ENCODE measurements at places on chromosomes 13 and 19.

- no peak for DNase-seq
Observed at GRCh38 chr13:76968041-76968440, 19.7 kb downstream of the ACOD1 start.

GRCh38 chr19:21751384-21751783, 16.0 kb downstream of the ZNF100 start:
- no peak for DNase-seq

DNA sequence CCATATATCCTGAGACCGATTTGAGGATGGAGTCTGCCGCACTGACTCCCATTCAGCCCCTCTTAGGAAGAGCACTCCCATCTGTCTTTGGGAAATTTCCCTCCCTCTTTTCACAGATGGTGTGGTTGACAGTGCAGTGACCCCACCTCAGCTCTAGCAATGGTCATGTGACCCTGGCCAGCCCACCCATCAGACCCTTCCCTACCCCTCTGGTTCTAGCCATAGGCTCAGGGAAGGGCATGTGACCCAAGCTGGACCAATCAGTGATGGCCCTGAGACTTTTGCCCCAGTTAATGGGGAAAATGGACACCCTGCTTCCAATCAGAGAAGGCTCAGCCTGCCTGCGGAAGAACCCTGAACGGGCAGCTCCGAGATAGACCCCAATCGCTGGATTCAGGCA, 26.3 kb downstream of the IL12RB1 start:
- DNase-seq, result no peak

GRCh38 chr13:112890316-112891145, 78.5 kb upstream of the MCF2L start:
- DNase-seq, result no peak

DNA sequence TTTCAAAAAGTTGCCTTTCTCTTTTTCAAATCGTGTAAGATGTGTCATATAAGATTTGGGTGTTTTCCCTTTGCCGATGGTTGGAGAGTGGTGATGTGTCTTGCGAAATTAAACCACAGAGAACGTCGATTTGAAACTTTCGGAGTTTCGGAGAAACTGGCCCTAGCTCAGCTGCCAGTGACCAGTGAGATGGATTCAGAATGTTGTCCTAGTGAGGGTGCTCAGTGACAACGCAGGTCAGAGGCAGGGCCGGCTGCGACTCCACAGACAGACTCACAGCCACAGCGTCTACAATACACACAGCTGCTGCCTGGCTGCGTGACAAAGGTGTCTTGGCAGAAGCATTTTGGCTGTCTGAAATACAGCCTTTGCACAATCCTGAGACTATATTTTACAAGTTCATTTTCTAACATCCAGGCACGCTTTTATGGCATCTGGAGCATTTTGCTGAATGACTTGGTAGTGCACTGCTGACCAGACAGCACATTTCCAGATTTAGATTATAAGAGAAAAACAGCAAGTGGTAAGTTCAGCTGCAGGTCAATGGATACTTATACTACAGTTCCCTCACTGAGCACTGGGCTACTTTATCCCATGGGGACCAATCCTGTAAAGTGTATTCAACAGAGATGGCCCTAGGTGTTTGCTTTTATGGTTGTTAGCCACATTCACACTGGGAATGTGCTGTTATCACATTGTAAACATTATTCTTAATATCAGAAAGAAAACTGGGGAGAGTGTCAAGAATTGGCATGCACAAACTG, 207.5 kb downstream of the KCNRG start:
- DNase-seq, result no peak

GRCh38 chr13:75757336-75757735, 121.2 kb downstream of the LMO7 start:
- DNase-seq, result no peak

- no peak for DNase-seq
Observed at GRCh38 chr19:23305555-23305954, 55.4 kb upstream of the ZNF724 start.

DNA sequence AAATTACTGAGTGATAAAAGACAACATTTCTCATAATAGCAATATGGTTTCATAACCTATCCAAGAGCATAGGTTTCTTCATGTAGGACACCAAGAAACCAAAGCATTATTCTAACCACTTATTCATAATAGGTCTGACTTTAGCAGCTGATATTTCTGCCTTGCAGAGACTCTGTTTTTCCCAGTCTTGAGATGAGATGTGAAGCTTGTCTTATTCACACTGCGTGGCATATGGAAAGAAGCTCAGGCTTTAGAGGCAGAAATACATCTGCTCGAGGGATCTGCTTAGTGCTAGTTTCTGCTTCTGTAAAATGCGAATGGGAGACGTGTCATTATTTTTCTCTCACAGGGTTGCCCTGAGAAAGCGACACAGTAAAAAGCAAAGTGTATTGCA, 232.0 kb upstream of the SPRY2 start:
- DNase-seq, result no peak

- DNase-seq, result no peak
Observed at GRCh38 chr13:22748866-22749577, 431.8 kb upstream of the SGCG start.

DNA sequence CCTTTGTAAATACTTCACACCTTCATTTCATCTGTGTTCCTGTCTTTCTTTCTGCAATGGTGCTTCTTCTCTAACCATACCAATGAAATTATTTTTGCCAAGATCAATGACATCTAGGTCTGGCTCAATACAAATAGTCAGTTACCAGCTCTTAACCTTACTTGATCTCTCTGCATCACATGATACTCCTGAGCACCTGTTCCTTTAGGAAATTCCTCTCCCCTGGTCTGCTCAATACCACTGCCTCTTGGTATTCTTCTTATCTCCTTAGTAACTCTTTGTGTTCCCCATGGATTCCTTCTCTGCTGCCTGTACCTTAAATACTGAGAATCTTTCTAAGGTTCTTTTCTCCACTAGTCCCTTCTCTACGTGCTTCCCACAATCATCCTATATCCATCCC, 25.9 kb downstream of the SOHLH2 start:
- DNase-seq, result no peak

DNA sequence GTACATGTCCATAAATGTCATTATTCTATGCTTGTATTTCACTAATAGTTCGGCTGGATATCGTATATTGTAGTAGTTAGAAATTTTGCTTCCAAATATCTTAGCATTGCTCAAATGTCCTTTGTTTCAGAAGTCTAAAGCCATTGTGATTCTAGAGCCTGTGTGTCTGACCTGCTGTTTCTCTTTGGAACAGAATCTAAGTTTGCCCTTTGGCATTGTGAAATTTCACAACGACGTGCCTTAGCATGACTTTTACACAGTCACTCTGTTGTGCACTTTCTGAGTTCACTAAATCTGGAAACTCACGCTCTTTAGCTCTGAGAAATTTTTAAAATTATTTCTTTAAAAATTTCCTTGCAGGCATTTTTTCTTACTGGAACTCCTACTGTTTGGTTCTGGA, 152.2 kb downstream of the TBC1D4 start:
- DNase-seq, result no peak

DNA sequence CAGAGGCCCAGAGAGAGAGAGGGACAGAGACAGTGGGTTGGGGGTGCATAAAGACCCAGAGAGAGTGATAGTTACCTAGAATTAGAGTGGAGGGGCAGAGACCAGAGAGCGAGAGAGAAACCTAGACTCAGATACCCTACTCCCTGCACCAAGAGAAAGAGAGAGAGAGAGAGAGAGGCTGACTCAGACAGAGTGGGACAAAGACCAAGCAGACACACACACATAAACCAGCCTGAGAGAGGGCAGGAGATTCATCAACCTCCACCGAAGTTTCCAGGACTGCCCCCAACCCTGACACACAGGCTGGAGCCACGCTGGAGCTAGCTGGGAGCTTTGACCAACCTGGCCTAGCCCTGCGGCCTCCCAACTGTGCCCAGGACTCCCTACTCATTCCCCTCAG, 12.9 kb downstream of the SYT3 start:
- no peak for DNase-seq
